Activated naive CD8-positive, alpha-beta T cell treated with anti-CD3 and anti-CD28 coated beads for 36 hours (primary cell): ENCODE measurements at places on chromosomes 11 and 22. TPM values are rescaled to one million over a fixed set of nuclear protein-coding genes. Genes with fewer than 3 reads are reported as not detected.

The ZNF74 gene
- total RNA-seq: 12.2 TPM

- H3K27me3 ChIP-seq: no peaks in the 10 kb centered on the region
- no peak overlapping the region for H3K4me3 ChIP-seq
- H3K27ac ChIP-seq: no peak overlapping the region
- no peaks in the 10 kb centered on the region for H3K4me1 ChIP-seq
- no peaks in the 10 kb centered on the region for H3K36me3 ChIP-seq
Measured at GRCh38 chr22:45565171-45565570, 62.5 kb downstream of the FBLN1 start.

The LTBP3 gene
- 36.0 TPM for total RNA-seq

DNA sequence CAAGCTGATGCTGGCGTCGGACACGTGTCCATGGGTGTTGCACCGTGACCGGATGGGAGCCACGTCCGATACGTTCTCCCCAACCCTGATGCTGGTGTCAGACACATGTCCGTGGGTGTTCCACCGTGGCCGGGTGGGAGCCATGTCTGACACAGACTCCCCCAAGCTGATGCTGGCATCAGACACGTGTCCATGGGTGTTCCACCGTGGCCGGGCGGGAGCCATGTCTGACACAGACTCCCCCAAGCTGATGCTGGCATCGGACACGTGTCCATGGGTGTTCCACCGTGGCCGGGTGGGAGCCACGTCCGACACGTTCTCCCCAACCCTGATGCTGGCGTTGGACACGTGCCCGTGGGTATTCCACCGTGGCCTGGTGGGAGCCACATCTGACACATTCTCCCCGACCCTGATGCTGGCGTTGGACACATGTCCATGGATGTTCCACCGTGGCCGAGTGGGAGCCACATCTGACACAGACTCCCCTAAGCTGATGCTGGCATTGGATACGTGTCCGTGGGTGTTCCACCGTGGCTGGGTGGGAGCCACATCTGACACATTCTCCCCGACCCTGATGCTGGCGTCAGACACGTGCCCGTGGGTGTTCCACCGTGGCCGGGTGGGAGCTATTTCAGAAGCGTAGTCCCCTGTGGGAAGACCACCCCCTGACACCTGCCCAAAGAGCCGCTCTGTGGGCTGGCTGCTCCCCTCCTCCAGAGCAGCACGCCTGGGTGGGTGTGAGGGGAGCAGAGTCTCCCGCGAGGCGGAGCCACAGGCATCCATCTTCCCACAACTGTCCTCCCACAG is 20.0 kb downstream of the SELENOO start:
- no peak overlapping the region for H3K27ac ChIP-seq
- H3K4me1 ChIP-seq: no peaks in the 10 kb centered on the region
- H3K4me3 ChIP-seq: no peak overlapping the region
- H3K27me3 ChIP-seq: no peaks in the 10 kb centered on the region
- peaks cover 11% of the 10 kb centered on the region for H3K36me3 ChIP-seq
